CMK (cell line): ENCODE measurements at places on chromosomes 11 and 22.

DNA sequence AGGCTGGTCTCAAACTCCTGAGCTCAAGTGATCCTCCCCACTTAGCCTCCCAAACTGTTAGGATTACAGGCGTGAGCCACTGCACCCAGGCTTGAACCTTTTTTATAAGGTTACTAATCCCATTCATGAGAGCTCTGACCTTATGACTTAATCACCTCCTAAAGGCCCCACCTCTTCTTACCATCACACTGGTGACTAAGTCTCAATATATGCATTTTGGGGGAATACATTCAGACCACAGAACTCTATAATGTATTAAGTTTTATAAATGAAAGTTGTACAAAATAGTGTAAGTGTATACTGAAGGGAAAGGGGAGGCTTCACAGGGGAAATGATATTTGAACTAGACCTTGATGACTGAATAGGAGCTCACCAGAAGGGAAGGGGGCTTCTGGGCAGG is 28.4 kb upstream of the RBFOX2 start:
- DNase-seq: no peak

DNA sequence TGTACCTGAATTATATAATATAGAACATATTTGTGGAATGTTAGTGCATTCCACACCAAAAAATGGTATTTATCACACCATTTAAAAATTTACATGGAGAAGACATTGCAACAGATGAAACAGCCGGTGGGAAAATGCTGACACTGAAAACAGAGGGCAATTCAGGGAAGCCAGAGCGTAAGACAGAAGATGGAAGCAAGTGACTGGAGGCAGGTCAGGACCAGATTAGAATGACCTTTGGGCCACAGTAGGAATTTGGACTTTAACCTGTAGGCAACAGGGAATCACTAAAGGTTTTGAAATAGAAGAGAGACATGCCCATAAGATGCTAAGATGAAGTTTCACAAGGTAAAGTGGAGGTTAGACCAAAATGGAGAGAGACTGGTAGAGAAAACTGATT is 60.5 kb downstream of the METTL15 start:
- no peak for DNase-seq

DNA sequence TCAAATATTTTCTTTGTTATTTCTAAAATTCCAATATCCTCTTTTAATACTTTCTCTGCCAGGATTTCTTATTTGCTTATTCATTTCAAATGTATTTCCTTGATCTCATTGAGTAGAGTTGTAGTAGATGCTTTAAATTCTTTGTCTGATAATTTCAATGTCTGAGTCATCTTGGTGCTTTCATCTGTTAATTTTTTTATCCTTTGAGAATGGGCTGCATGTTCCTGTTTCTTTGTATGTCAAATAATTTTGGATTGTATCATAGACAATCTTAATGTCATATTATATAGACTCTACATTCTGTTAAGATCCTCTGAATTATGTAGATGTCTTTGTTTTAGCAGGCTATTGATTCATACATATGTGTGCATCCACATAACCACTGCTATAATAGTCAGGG is 57.5 kb downstream of the MYEOV start:
- DNase-seq: no peak

DNA sequence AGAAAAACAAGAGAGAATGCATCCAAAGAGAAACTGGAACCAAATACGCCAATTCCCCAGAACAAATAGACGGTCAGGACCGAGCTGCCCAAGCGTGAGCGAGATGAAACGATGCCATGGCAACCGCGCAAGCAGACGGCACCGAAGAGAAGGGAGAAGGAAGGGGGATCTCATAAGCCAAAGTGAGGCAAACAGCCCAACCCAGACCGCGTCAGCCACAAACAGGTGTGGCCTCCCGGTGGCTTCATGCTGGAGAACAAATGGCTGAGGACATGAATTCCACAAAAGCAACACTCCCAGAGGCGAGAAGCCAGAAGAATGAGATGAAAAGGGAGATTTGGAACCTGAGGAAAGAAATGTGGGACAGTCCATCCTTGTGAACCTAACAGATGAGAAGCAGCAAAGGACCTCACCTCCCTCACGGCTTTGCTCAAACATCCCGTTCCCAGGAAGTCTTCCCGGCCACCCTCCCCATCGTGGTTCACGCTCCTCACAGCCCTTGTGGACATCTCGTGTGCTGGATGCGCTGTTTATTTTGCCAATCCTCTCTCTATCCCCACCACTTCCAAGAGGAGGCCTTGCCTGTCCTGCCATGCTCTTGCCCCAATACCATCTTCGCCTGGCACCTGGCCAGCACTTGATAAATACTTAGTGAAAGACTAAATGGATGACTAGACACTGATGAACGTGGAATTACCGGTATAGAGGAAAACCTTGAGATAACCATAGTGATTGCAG is 89.1 kb upstream of the RTL6 start:
- DNase-seq: no peak

DNA sequence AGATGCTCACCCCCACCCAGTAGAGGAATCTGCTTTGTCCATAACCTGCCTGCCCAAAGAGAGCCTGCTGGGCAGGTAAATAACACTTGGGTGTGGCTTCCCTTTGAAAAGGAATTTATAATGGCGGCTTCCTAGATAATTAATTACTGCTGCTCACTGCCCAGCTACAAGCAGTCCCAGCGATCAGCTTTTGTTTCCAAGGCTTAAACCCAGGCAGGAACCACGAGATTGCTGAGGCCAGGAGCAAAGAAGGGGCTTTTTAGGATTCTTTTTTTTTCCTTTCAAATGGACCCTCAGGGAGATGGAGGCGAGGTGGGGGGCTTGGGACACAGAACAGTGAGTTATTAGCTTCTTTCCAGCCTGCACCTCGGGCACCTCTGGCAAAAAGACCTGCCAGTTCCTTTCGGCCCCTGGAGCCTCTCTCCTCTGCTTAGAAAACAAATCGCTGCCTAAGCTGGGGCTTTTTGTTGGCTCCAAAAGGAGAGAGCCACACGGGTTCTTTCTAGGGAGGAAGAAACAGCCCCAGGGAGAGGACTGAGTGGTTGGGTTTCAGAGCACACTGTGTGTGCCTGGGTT is 107.2 kb downstream of the TSPAN18 start:
- DNase-seq: no peak

DNA sequence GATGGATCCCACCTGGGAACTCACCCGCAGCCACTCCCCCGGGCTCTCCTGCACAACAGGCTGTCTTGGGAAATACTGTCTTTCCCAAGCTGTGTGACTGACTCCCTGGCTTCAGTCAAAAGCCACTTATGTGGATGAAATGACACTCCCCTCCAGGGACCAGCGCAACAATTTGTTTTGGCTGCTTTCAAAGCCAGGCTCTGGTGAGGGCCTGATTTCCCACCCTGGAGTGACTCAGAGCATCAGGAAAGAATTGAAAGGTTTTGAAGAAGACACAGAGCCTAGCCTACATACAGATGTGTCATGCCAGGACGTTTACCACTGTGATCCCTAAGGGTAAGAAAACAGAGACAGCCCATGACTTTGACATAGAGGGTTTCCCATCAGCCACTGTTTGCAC is 550.5 kb downstream of the MIAT start:
- no peak for DNase-seq

DNA sequence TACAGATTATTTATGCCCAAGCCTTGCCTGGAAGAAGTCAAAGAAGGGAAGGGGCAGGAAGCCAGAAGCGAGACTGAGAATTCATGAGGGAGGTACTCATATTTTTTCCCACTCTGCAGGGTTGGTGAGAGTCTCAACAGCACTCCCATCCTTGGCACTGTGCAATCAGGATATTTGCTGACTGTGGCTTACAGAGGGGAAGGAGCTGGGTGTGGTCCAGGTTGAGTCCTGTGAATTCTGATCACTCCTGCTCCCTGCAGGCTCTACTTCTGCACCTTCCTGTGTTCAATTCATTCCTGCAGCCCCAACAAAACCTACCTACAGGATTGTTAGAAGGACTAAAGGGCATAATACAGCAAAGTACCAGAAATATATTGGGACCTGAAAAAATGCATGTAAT is 530.5 kb downstream of the INSC start:
- no peak for DNase-seq

DNA sequence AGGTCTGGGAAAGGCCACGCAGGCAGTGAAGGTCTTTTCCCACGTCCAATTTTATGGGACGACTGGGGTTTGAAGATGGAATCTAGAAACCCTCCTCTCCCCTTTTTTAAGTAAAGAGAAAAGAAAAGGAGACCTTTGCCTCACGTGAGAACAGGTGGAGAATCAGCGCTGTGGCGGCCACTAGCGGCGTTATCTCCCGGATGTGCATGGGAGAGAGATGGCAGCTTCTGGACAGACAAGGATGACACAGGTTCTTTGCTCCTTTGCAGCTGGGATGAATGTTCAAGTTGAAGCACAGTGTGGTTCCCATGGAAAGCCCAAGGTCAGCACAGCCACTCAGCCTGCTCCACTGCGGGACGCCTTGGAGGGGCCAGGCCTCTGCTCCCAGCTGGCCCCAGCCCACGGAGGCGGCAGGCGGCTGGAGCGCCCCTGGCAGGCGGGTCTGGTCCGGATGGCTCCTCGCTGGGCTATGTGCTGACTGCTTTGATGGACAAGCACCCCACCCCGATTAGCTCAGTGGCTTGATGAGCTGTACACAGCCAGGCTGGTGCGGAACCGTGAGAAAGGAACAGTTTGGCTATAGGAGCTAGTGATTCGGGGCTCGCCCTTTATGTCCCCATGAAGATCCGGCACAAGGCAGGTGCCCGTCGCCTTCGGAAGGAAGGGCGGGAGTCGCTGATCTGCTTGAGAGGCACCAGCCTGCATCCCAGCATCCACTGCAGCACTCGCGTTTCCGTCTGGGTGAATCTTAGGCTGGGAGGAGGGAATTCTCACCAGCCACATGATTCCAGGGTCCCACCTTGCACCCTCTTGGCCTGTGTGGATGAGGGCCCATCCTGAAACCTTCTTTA is 14.5 kb upstream of the BID start:
- DNase-seq: no peak

DNA sequence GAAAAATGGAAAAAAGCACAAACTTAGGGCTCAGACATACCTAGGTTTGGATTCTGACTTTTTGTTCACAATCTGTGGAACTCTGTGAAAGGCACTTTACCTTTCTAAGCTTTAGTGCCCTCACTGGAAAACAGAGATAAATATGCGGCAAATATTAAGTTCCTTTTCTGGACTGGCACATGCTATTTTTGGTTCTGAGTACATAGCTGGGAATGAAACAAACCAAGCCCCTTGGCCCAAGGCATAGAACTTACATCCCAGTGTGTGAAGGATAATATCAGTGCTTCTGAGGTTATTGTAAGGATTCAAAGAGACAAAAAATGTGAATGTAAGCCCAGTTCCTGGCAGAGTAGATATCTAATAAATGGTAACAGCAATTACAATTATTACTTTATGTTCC is 227.5 kb downstream of the ADAMTS15 start:
- no peak for DNase-seq

- DNase-seq: no peak
These were observed 96.5 kb upstream of the NCAM1 start for GRCh38 chr11:112864672-112865071.

DNA sequence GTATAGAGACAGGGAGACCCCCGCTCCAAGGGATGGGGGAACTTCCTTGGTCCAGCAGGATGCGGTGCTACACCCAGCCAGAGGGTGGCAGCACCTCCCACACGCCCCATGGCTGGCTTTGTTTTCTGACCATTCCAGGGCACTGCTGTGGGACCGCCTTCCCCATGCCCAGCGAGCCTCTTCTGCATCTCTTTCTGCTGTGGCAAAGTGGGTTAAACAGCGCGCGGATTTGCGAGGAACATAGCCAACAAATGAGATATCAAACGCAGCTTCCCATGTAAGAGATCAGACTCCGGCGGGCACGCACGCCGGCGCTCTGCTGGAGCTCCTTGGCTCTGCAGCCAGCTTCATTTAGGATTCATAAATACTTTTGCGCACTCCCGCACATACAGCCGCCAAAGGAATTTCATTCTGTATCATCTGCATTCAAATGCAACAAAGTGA is 485.8 kb upstream of the CADM1 start:
- DNase-seq: no peak

DNA sequence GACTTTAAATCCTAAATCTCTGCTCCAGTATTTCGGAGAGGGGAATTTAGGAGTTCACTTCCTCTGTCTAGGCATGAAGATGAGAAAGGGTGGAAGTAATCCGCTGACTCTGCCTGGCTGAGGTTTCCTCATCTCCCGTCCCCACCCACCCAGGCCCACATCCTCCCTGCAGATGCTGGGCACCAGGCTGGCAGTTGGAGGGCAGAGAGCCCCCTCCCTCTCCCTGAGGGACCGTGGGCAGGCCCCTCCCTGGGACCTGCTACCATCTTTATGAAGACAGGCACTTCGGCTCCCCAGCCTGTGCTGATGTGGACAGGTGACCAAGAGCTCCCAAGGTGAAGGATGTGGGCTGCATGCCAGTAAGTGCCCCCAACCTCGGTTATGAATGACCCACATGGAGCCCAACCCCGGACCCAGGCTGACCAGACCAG is 6.7 kb downstream of the CASTOR1 start:
- DNase-seq: no peak

GRCh38 chr11:44837661-44838060 is 110.9 kb downstream of the TSPAN18 start:
- no peak for DNase-seq

GRCh38 chr11:20731676-20732215 is 62.4 kb downstream of the NELL1 start:
- DNase-seq: no peak

DNA sequence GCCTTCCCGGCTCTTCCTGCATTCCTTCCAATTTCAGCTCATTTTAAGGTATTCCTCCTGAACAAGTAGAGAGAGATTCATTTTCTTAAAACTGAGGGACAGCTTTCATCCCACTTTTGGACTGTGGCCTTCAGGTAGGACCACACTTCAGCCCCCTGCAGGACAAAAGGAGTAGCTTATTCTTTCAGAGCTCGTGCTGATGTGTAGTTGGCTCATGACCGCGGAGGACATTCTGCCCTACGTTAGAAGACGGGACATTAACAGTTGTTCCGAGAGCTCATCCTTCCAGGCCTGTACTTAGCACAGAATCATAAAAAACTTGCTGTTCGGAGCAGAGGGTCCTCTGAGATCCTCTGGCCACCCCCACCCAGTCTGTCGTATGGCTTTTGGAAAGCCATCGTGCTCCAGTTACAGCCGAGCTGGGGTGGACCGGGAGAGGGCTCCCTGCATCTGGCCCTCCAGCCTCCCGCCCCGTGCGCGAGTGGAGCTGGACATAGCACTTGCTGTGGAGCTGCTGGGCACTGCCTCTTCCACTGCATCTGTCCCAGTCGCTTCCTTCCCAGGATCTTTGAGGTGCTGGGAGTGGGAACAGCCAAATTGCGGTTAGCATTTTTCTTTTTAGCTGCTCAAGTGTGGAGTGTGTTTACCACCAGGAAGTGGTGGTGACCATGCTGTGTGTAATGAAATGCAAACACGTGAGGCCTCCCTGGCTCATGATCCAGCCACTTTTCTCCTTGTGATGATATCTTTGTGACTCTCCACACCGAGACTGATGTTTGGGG is 250.3 kb downstream of the TBC1D22A start:
- DNase-seq: no peak
